ENCODE measurements at places on chromosomes 4 and X.

GRCh38 chr4:56640621-56641493, 40.2 kb downstream of the HOPX start:
- peak; percentile 29 for DNase-seq

DNA sequence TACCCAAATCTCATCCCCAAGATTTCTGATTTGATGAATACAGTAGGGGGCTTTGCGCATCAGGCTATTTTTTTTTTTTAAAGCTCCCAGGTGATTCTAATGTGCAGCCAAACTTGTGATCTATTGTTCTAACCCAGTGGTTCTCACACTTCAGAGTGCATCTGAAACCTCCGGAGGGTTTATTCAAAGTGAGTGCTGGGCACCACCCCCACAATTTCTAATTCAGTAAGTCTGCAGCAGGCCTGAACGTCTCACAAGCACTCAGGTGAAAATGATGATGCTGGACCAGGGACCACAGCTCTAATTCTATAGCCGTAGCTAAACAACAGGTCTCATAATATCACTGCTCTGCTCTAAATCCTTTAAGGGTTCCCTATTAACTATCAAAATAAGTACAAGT, 211.4 kb downstream of the FMR1NB start:
- DNase-seq: no peak

DNA sequence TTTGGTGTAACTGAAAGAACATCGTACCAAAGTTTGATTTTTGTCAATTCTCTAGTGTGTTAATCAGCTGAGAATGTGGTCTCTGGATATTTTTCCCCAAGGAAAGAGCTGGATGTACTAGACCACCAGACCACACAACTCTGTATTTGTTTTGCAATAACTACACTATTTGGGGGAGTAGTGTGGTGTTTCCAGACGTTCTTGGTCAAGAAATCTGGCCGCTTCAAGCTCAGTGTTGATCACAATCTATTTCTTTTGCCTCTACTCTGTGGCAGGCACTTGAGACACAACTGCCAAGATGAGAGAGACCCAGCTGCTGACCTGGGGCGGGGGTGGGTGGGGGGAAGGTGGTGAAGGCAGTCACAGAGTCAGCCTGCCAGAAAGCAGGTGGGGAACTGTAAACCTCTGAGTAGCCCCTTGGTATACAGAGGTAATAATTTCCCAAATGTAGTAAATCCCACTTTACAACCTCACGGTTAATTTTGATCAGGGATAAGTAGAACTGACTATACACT, 30.6 kb downstream of the PTTG2 start:
- no peak for DNase-seq

DNA sequence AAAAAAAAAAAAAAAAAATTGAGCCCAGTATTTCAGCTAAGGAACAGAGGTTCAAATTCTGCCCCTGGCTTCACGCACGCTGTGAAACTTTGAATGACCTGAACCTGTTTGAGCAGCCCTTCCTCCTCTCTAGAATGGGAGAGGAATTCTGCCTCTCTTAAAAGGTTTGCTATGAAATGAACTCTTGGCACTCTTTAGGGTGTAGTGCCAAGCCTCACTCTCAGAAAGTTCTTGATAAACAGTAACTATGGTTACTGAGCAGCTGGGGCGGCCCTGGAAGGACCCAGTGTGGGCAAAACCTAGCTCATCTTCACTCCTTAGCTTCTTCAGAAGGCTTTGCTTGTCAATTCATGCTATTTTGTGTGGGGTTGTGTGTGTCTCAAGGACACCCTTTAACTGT, 73.7 kb downstream of the GEMIN8 start:
- no peak for DNase-seq

DNA sequence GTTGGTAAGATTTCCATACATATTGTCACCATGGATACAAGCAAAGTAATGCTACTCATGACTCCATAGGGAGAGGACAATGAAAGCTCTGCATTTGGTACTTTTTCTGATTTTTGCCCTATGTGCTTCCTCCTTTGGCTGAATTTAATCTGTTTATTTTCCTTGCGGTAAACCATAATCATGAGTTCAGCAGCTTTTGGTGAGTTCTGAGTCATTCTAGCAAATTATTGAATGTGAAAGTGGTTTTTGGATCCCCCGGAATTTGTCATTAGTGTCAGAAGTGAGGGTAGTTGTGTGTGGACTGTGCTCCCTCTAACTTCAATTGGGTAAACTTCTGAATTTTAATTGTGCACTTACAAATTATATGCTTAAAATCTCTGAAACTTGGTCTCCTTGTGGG, 170.3 kb downstream of the MOSPD2 start:
- DNase-seq: no peak

DNA sequence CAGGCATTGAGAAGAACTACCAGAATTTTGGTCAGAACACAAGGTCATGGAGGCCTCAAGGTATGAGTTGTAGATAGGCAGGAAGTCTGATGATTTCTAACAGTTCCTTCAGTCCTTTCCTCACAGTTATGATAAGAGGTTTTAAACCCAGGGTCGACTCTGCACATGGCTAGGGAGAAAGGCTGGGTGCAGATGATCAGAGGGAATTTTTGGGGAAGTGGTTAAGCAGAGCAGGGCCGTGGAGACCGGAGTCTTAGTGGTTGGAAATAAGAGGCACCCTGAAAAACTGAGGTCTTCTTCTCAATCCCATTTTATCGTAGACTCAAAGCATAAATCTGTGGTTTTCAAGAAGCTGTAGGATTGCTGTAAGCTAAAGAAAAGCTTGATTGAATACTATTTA, 118.5 kb upstream of the ANK2 start:
- DNase-seq: no peak

- DNase-seq: no peak
These were observed 3.4 kb upstream of the ARR3 start for GRCh38 chrX:70264784-70265183.

DNA sequence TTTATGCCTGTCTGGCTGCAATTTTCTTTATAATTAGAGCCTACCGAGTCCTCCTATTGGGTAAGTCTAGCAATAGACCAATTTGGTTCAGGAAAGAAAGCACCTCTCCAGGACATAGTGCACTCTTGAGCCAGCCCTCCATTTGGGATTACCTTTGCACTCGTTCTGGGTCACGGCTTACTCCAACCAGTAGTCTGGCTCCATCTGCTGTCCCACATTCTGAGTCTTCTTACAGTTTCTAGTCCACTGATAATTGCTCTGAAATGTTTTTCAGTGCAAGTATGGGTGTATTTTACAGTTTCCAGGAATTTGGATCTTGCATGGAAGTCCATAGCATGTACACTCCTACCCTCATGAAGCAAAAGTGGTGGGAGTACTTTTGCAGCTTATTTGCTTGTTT, 34.8 kb upstream of the USP51 start:
- no peak for DNase-seq

- no peak for DNase-seq
These were observed 101.5 kb upstream of the C1GALT1C1 start for GRCh38 chrX:120731386-120731785.

- no peak for DNase-seq
These were observed 192.4 kb downstream of the RBM46 start for GRCh38 chr4:154973244-154974035.

DNA sequence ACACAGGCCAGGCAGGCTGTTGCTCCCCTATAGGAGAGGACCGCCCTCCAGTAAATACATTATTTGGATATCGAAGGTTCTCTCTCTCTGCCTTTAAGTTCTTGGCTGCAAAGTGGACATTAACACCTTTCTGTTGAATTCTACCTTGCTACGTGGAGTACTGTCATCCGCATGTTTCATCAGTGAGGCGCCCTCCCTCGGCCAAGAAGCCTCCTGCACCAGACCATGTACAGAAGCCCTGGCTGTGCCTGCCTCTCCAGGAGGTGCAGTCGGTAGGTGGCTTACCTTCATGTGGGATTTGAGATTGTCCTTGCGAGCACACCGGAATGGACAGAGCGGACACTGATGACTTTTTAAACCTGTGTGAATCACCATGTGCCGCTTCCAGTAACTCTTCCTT, 46.7 kb downstream of the ZNF827 start:
- no peak for DNase-seq

- DNase-seq: no peak
These were observed 9.4 kb upstream of the HERC5 start for GRCh38 chr4:88447371-88448095.

DNA sequence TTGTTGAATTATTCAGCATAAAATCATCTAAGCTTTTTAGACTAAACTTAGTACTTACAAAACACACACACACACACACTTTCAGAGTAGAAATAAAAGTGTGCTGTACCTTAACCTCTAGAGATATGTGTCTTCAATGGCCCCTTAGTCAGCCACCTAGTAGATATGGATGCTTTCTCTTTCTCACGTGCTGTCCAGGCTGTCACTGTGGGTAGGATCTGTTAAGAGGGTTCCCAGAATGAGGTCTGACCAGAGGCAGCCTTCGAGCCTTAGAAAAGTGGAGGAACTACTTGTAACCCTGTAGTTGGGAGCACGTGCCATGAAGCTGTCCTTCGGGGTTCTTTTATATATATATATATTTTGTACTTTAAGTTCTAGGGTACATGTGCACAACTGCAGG, 117.9 kb downstream of the COL4A5 start:
- no peak for DNase-seq

GRCh38 chr4:153825691-153826090, 36.8 kb upstream of the SFRP2 start:
- no peak for DNase-seq

DNA sequence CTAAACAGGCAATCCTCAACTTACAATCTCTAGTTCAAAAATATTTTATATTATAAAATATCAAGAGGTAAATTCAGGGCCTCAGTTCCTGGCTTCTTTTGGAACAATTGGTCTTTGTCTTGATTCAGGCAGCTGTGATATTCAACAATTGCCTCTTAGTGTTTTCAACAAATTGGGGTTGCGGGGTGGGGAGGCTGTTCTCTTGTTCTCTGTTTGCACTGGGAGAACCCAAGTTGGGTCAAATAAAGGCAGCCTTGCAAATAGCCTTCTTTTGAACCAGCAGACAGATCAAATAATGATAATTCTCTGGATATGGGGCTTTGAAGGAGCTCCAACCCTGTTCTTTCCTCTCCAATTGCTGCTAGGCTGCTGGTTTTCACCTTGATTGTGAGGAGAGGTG, 142.5 kb downstream of the COL4A5 start:
- no peak for DNase-seq

DNA sequence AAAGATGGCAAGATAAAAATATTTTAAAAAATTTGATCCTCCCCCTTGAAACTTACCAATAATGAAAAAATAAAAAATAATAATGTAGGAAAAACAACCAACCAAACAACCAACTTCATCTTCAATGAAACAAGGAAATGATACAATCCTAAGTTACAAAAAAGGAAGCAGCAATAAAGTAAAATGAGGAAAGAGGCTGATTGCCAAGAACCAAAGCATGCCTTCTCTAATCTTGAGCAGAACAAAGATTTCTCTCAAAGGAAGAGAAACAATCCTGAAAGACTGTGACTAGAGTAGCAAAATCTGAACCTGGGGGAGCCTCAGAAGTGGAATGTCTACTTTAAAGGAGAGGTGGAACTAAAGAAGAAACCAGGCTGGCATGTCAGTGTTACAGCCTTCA, 10.9 kb upstream of the WDFY3 start:
- no peak for DNase-seq

DNA sequence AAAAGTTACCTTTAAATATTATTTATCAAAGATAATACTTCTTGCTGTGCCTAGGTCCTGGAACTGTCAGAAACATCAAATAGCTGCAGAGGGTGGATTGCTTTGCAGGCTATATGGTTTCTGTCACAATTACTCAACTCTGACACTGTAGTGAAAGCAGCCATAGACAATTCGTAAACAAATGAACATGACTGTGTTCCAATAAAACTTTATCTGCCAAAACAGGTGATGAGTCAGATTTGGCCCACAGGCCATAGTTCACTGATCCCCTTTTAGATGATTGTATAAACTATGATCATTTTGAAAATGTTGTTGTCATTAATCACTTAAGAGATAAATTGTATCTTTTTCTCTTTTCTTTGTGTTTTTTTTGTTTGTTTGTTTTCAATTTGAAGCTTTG, 8.4 kb upstream of the MEPE start:
- no peak for DNase-seq

- DNase-seq: no peak
These were observed 31.8 kb downstream of the FHL1 start for GRCh38 chrX:136179133-136179532.

GRCh38 chrX:111114806-111115205, 18.8 kb downstream of the PAK3 start:
- DNase-seq: no peak

- no peak for DNase-seq
These were observed 99.8 kb downstream of the LARP7 start for GRCh38 chr4:112736718-112737135.

GRCh38 chr4:138576684-138577083, 334.5 kb upstream of the SLC7A11 start:
- no peak for DNase-seq

Measured in vagina (tissue), 2 donors.